ENCODE measurements at places on chromosomes 12 and 14.

DNA sequence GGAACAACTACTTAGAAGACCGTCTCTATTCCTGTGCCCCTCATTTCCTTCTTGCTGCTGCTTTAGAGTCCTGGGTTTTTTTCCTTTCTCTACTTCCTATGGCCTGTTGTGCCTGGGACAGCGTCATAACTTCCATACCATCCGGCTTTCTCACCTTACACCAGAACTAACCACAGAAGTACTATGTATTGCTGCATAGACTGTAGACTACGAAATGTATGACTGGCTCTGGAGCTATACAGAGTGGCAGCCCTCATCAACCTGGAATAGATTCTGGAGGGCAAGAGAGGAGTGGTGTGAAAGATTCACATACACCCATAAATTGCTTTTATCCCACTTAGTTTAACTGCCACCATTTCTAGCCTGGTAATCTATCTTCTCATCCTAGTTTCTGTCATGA, 16.9 kb upstream of the SRP54 start:
- no peak for DNase-seq

GRCh38 chr14:91893007-91893406, 25.7 kb upstream of the TC2N start:
- no peak for DNase-seq

DNA sequence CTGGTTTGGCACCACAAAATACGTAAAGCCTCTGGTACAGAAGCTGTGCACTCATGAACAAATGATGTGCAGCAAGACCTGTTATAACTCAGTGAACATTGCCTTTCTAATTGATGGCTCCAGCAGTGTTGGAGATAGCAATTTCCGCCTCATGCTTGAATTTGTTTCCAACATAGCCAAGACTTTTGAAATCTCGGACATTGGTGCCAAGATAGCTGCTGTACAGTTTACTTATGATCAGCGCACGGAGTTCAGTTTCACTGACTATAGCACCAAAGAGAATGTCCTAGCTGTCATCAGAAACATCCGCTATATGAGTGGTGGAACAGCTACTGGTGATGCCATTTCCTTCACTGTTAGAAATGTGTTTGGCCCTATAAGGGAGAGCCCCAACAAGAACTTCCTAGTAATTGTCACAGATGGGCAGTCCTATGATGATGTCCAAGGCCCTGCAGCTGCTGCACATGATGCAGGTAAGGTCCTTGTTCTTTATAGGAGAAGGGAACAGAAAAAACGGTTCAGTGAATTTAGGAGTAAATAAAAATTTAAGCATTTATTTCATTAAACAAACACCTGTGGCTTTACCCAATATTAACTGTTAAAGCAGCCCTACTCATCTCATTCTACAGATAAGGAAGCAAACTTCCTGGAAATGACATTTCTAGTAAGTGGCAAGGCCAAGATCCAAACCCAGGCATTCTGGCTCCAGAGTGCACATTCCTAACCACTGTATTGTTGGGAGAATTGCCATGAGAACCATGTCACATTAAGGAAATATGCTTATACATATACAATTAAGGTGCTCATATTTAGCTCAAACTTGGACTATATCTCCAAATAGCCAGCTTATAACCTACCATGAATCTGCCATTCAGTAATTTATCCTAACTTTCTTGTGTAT, 11.7 kb downstream of the COCH start:
- no peak for DNase-seq

DNA sequence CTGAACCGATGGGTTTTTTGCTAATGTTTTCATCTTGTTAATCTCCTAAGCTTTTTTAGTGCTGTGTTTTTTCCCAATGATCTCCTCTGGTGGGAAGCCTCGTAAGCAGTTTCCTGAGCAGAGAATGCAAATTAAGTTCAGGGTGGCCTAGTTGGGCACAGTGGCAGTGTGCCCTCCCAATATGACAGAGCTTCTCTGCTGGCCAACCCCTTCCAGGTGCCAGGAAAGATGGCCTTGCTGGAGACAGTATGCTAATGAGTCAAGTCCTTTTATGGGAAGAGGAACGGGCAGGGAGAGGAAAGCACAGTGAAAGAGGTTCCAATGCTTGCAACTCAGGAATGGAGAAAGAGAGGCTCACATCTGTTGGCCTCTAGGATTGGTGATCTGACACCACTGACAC, 115.8 kb downstream of the GCH1 start:
- DNase-seq = no peak

GRCh38 chr12:13154831-13155230, 41.7 kb upstream of the EMP1 start:
- no peak for DNase-seq

- peak; percentile 16 for DNase-seq
These were observed 115.9 kb downstream of the NTN4 start for GRCh38 chr12:95674631-95675030.

- no peak for DNase-seq
These were observed 283.0 kb downstream of the ACSS3 start for GRCh38 chr12:81360916-81361315.

DNA sequence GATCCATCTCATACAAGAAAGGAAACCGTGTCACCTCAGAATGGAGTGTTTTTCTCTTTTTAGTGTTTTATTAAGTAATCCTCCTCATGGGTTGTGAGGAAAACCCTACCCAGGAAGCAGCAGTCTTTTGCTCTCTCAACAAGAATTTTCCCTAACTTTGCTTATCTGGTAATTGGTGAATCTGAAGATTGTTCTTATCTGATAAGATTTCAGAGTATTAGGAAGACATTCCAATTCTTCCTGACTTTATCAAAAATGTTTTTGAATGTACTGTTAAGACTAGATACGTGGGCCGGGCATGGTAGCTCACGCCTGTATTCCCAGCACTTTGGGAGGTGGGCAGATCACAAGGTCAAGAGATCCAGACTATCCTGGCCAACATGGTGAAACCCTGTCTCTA, 86.0 kb downstream of the PHLDA1 start:
- peak; percentile 31 for DNase-seq

GRCh38 chr12:116126610-116127009, 150.9 kb downstream of the MED13L start:
- no peak for DNase-seq

GRCh38 chr12:89708565-89709156, at the start of gene ATP2B1:
TSS of gene ATP2B1 (minus strand) at chr12:89708838. CDS start at chr12:89655886, 52,952 bp downstream.
- peak; percentile 71 for DNase-seq

GRCh38 chr12:113479590-113480335, 8.1 kb upstream of the LHX5 start:
- DNase-seq = no peak

- DNase-seq = no peak
These were observed 10.0 kb upstream of the CLEC6A start for GRCh38 chr12:8445731-8446130.

DNA sequence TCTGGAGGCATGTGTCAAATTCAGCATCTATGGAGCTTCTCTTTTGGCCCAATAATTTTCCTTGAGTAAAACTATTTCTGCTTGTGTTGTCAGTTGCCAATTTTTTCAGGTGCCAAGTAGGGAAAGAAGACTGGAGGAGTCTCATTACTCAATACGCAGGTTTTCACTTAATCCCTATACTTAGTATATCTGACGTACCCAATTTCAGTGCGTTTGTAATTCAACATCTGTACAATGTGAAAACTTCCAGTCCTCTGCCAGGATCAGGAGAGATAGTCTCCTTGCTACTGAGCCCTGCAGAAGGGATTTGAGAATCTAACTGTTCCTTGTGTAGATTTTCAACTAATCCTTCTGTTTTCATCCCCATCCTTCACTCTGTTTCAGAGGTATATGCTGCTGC, 5.7 kb upstream of the PAWR start:
- DNase-seq = no peak

DNA sequence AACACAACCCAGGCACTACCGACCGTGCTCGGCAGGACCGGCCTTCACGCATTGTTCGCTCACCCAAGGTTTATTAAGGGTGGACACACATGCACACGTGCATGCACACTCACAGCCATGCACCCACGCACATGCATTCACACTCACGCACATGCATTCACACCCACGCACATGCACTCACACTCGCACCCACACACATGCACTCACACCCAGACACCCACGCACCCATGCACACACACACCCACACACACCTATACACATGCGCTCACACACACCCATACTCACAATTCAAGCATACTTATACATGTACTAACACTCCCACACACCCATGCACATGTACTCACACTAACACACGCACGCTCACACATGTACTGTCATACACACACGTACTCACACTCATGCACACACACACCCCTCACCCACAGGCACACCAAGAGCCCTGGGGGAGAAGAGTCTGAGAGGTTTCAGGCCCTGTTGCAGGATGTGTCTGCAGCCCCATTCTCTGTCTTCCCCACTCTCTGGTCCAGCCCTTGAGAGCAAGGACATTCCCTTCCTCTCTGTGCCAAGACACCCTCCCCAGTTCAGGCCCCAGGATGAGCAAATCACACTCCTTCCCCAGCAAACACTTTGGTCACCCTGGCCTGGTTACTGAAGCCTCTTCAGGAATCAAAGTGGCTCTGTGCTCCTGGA, 49.4 kb upstream of the BCL11B start:
- no peak for DNase-seq

DNA sequence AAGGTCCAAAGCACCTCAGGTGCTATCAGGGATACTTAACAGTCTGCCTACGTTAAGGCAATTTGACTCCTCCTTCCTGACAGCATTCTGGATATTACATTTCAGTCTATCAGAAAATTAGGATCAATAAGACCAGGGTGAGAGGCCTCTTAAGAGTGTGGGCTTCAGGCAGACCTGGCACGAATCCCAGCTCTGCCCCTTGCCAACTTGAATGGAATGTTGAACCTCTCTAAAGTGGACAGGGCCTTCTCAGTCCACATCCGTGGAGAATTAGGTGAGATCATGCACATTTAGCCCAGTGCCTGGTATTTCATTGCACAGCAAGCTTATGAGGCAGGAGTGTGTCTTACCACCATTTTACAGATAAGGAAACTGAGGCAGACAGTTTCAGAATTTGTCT, 25.9 kb downstream of the DCAF4 start:
- no peak for DNase-seq

DNA sequence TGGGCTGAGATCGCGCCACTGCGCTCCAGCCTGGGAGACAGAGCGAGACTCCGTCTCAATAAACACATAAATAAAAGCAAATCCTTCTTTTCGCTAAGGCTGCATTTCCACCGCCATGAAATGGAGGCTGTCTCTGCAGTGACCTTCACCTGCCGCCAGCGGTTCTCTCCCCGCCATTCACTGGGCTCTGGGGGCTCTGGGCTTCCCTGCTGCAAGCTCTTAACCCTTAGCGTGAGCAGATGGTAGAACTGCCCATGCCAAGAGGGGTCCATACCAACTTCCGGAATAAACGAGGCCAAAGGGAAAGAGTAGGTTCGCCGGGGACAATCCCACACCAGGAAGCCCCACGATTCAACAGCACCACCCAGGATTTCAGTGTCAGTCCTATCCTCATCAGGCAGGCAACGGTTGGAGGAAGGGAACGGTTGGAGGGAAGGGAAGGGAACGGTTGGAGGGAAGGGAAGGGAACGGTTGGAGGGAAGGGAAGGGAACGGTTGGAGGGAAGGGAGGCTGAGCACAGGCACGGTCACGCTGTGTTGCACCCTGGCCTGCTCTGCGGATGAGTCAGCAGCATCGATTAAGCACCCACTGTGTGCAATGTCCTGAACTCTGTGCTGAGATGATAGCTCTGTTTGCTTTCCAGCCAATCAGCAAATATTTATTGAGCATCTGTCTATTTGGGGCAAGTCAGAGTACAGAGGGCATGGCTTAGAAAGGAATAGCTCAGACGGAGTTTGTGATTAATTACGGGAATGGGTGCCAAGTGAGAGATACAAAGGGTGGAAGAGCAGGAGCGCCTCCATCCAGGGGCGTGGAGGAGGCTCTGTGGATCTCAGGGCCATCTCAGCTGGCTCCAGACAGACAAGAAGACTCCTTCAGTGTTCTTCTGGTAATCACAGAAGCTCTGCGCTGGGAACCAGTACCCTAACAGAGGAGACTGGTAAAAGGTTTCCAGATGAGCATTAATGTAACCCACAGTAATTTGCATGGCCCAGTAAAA, 77.9 kb downstream of the NINJ2 start:
- DNase-seq = no peak

GRCh38 chr12:120539303-120539702, 5.1 kb downstream of the RNF10 start:
- DNase-seq = no peak

- DNase-seq = no peak
These were observed 29.3 kb upstream of the PELI2 start for GRCh38 chr14:56088941-56089340.

DNA sequence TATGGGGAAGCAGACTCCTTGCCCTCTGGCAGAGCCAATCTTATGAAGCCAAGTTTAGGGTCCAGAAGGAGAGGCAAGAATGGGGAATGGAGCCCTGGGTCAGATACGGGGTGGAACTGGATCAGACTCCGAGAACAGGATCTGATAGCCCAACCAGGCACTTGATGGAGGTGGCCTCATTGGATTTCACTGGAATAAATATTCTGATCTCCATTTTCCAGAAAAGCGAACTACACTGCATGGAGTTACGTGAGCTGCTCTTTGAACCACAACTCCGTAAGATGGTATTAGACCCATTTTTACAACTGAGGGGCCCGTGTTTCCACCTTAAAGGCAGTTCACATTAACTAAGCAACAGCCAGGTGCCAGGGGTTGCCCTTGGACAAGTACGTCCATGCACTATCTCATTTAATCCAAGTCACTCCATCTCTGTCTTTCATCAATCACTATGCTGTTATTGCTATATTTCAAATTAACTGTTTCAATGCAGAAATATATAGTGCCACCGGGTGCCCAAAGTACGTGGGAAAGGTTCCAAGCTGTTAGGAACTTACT, 155.2 kb downstream of the BCL11B start:
- no peak for DNase-seq

DNA sequence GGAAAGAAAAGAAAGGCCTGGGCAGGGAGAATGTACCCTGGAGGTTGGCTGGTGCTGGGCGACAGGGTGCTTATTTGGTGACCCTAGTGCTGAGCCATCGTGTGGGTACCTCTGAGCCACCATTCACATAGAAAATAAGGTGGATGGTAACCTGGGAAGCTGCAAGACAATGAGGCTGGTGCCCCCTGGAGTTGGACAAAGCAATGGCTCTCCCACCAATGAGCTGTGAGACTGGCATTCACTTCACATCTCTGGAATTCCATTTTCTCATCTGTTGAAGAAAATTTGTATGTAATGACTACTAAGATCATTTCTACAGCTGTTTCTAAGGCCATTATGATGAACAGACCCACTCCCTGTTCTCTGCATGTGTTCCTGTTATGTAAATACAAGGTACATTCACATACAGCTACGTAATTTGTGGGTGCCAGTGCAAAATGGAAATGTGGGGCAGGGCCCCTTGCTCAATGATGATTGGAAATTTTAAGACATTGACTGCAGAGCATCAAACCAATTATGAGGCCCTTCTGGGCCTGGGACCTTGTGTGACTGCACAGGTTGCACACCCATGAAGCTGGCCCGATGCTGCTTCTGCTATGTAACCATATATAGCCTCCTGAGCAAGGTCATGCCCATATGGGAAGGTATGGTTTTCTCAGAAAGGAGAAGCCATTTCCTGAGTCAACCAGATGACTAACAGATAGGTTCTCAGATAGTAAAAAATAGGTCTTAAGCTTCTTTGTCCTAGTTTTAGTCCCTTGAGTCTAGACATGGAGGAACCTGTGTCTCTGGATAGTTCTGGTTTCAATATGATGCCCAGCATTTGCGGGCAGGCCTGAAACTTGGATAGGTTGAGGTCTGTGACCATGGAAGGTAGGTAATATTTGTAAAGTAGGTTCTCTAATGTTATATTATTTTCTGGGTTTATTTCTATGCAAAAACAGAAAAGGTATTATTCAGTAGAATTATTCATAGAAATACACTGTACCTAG, 63.4 kb upstream of the IGF1 start:
- no peak for DNase-seq

- no peak for DNase-seq
These were observed 427.5 kb downstream of the SNAPC1 start for GRCh38 chr14:62189698-62190097.
